ENCODE measurements at places on chromosomes 6 and 20.

GRCh38 chr6:155439376-155439775 is 16.3 kb downstream of the NOX3 start:
- no peak for DNase-seq

- DNase-seq, result no peak
These were observed 17.7 kb upstream of the CCN6 start for GRCh38 chr6:112036088-112036637.

- DNase-seq, result no peak
These were observed 212.6 kb downstream of the PLCB1 start for GRCh38 chr20:8344631-8345030.

DNA sequence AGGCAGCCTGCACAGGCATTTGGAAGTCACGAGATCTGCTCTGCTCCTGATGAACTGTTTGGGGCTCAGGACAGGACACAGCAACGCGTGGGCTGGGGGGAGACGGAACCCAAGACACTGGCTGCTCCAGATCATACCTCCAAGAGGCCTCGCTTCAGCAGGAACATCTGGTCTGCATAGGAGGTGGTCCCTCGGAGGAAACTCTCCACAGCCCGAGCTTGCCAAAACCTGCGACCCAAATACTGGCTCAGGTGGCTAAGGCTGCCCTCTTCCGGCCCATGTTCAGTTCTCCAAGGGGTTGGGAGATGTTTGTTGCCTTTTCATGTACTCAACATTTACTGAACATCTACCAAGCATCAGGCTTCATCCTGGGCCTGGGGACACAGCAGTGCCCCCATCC is 51.7 kb downstream of the MYH7B start:
- no peak for DNase-seq

- no peak for DNase-seq
These were observed 25.2 kb upstream of the MC3R start for GRCh38 chr20:56223352-56223751.

- no peak for DNase-seq
These were observed 14.7 kb upstream of the KCNG1 start for GRCh38 chr20:51037532-51038115.

DNA sequence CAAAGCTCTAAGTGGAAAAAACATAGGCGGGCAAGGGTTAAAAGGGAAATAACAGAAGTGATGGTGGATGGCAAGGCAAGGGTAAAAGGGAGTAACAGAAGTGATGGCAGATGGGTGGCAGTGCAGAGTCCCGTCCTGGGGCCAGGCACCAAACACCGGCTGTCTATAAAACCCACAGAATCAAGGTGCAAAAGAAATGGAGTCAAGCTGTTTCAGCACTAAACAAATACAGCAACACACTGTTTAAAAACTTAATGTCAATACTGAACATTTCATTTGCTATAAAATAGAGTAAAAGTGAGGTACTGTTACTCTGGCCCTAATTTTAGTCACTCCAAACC is 87.6 kb downstream of the MAN1A1 start:
- no peak for DNase-seq

GRCh38 chr20:25233016-25233772 is 14.7 kb upstream of the PYGB start:
- DNase-seq, result no peak

DNA sequence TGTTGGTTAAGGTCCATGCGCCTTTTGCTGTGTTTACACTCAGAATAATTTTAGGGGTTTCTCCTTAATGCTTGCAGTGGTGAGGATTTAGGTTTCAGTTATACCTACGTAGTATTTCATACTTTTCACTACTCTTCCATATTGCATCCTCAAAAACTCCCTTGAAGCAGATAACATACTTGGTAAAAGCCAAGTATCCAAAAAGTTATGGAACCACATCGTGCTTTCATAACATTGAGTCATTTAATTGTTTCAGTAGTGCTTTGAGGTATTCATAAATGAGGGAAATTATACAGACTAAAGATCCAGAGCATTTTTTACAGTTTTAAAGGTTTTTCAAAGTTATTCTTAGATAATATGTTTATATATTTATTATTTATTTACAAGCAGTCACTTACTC is 4.0 kb upstream of the ATXN1 start:
- no peak for DNase-seq

DNA sequence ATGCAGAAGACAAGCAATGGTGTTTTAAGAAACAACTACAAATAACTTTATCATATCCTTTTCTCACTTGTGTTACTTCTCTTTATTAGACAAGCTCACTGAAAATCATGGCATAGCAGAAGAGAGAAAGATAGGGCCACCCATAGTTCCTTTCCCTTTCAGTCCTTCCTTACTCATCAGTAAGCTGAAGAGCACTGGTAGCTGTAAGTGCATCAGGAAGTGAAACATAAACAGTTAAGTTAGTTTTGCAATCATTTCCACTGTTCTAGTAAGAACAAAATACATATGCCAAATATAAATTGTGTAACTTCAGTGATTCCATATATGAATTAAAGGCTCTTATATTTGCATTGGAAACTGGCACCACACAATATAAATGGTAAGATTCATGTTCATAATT is 220.1 kb downstream of the HACE1 start:
- DNase-seq, result no peak

GRCh38 chr20:37360391-37361115 is 14.6 kb downstream of the SRC start:
- no peak for DNase-seq

- DNase-seq, result no peak
These were observed 717.8 kb downstream of the EPM2A start for GRCh38 chr6:145017516-145017915.

- DNase-seq, result no peak
These were observed 464.1 kb upstream of the ARID1B start for GRCh38 chr6:156313037-156313436.

GRCh38 chr6:105833959-105834947 is 251.9 kb upstream of the PRDM1 start:
- no peak for DNase-seq

DNA sequence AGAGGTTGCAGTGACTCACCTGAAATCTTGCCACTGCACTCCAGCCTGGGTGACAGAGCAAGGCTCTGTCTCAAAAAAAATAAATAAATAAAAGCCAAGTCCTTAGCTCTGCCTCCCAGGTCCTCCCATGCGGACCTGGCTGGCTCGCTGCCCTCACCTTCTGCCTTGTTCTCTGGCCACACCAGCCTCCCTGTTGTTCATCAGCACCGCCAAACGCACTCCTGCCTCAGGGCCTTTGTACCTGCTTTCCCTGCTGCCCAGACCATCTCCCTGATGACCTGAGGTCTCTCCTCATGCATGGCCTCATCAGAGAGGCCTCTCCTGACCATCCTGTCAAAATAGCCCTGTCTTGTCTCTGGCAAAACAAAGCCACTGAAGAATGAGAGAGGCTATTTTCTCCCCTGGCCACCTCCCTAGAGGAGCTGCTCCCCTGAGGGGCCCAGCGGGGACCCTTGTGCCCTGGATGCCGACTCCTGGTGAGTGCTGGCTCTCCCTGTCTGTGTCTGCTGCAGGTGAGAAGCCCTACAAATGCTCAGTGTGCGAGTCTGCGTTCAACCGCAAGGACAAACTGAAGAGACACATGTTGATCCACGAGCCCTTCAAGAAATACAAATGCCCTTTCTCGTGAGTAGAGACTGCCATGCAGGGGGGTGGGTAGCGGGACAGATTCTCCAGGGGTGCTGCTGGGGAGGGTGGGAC is 22.6 kb upstream of the CHMP4B start:
- DNase-seq, result no peak

DNA sequence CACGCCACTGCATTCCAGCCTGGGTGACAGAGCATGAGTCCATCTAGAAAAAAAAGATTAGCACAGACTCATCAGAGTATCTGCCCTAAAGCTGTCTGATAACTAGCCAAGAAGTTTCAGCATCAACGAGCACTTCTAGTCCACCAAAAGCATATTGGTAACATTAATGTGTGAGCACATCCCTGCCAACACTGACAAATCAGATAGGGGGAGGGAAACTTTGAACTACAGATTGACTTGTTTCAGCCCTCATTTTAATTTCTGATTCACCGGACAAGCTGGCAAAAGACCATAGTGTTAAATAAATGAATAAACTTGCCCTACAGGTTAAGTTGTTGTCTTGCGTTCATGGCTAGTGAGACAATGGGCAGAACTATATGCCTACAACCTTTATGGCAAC is 7.7 kb upstream of the SEC63 start:
- DNase-seq, result no peak

GRCh38 chr20:57480444-57481160 is 44.3 kb downstream of the CTCFL start:
- no peak for DNase-seq

DNA sequence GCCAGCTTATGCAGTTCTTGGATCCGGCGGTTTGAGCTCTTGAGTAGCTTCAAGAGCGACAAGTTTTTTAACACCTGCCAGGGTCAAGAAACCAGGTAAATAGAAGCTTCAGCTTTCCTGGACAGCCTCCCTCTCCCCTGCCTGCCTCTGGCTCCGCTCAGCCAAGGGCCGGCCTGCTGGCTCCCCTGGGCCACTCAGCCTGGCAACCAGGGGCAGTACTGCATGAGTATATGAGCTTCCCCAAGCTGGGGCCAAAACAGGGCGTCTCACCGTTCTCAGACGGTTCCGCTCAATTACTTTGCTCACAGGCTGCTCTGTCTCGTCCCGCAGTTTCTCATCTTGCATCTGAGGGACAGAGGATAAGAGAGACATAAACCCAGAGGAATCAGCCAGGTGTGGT is 856 bp downstream of the TP53TG5 start:
- no peak for DNase-seq

- DNase-seq, result no peak
These were observed 57.7 kb downstream of the TMEM242 start for GRCh38 chr6:157265635-157266034.

- DNase-seq, result no peak
These were observed 2.3 kb upstream of the MTFR2 start for GRCh38 chr6:136252441-136252840.

DNA sequence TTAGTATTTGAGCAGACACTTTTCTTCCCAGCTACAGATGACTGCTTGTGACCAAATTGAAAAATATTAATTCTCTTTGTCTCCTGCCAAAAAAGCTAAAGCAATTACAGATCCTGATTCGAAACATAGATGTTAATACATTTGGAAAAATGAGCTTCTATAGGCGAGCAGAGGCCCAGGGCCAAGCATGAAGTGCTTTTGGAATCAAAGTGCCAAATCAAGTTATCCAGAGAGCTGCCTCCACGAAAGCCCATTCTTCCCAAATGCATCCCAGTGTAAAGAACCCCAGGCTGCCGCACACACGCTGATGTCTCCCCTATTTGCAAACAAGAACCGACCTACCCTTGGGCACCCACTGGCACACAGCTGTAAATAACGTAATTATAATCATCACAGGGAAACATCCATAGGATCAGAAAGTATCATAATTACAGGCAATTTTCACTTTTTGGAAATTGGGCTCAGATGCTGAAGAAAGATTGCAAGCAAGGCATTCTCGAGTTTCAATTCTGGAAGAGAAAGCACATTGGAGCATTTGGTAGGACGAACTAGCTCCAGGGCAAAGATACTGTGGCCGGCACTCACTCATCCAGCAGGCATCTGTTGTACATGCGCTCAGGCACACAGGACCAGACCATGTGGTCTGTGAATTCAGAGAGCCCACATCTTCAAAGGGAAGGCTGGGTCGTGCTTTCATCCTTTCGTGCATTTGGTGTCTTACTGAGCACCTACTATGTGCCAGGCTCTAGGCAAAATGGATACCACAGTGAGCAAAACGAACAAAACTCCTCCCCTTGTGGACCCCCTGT is 45.9 kb downstream of the BMP7 start:
- DNase-seq, result no peak

- no peak for DNase-seq
These were observed 314.0 kb upstream of the RSPO3 start for GRCh38 chr6:126804332-126805064.

DNA sequence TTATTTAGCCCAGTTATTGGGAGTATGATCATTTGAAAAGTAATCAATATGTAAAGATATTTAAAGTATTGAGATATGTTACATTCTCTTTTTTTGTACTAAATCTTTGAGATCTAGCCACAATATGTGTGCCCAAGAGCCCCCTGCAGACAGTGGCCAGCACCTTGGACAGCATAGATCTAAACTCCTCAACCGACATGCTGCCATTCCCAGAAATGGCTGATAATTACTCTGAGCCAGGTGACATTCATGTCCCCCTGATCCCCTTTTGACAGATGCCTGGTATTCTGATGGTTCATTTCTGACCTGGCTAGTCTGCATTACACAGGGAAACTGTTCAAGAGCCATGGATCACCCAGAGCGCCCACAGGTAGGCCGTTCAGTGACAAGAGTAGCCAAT is 177.1 kb downstream of the ZDHHC14 start:
- no peak for DNase-seq

- no peak for DNase-seq
These were observed at the start of gene TREML2 for GRCh38 chr6:41200901-41201763. Gene TREML2 (minus strand): TSS chr6:41201149. CDS start chr6:41201008, 141 bp downstream.

DNA sequence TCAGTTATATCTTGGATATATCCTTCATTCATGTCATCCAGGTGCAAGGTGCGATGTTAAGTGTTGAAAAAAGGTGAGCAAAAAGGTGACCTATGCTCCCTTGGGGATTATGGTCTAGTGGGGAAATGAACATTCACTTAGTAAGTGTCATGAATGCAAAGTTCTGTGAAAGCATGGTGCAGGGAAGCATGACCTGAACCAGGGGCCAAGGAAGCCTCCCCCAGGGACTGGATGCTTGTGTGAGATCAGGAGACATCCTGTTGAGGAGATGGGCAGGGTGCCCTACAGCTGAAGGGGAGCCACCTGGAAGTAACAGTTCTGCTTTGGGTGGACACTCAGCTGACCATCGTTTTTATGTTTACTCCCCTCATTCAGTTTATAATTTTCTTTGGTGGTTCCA is 179.5 kb downstream of the SYNDIG1 start:
- no peak for DNase-seq

DNA sequence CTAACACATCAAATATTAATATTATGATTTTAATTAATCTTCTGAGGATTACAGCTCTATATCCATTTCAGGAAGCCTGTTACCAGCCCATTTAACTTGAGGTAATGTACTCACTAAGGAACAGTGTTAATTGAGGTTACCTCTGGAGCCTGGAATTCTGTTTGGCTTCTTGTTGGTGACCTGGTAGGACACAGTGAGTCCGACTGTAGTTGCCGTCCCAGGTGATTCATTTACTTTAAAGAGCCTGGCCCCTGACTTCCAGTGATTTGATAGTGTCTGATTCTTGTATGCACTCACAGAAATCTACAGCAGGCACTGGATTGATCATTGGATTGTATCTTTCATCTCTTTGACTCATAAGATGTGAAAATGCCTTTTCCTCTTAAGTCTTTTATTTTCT is 34.0 kb downstream of the IGF2R start:
- DNase-seq, result no peak

DNA sequence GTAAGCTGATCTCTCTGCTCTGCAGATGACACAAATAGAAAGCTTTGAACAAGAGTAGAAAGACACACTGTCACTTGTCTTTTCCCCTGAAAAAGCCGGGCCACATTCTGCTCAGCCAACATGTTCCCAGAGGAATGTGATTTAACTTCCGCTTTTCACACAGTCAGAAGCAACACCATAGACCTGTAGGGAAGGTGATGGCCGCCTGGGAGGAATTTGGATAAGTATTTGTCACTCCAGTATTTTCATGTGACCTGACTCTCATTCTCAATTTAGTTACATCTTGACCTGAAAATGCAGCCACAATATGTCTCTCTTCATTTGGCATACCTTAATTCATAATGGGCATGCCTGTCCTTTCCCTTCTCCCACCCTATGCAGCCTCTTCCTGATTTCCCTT is 2.0 kb upstream of the GRM1 start:
- DNase-seq, result no peak

GRCh38 chr6:134031696-134032255 is 20.6 kb downstream of the SLC2A12 start:
- no peak for DNase-seq
